ENCODE measurements at places on chromosomes 6 and 20.

- DNase-seq, result no peak
Measured at GRCh38 chr6:150336299-150336698, 32.5 kb upstream of the IYD start.

GRCh38 chr6:89298680-89299465 is 16.2 kb downstream of the GABRR2 start:
- DNase-seq, result no peak

- peak; percentile 69 for DNase-seq
Measured at GRCh38 chr20:23047001-23047737, 2.3 kb downstream of the THBD start.

DNA sequence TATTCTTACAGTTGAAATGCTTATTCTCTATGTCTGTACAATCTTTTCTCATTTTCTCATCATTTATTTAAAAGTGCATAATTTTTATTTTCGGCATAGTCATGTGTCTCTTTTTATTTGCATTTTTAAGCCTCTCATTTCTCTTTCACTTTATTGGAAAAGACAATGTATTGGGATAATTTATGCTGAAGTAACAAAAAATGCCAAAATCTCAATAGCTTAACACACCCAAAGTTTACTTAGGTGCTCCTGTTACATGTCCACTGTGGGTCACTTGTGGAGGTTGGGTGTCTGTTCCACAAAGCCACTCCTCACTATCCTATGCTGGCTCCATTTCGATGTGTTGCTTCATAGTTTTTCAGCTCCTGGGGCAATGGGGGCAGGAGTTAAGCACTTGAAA is 638.7 kb downstream of the CD109 start:
- DNase-seq, result no peak

- DNase-seq, result no peak
Measured at GRCh38 chr6:4401408-4402368, 266.3 kb upstream of the ECI2 start.

GRCh38 chr20:38657390-38657789 is 55.8 kb downstream of the ARHGAP40 start:
- DNase-seq, result no peak

DNA sequence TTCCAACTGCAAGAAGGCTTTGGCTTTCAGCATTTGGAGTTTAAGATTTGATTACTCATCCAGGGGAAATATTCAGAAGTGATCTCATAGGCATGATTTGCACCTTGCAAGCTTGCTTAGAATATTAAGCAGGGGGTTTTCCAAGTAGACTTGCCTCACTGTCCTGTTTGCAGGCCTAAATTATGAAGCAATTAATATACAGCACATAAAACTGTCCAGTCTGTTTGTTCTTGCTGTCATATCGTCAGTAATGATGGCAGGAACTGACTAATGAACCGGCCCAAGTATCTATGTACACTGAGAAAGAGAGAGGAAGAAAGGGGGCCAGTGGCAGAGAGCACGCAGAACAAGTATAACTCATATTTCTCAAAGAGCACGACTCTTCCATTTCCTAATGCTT is 212.5 kb upstream of the SUPT3H start:
- DNase-seq, result no peak

GRCh38 chr6:16635810-16636602 is 125.3 kb downstream of the ATXN1 start:
- DNase-seq, result peak; percentile 65

- DNase-seq, result no peak
Measured at GRCh38 chr6:15596186-15596896, 66.5 kb downstream of the DTNBP1 start.

GRCh38 chr6:45493761-45494160 is 116.0 kb upstream of the SUPT3H start:
- DNase-seq, result no peak

DNA sequence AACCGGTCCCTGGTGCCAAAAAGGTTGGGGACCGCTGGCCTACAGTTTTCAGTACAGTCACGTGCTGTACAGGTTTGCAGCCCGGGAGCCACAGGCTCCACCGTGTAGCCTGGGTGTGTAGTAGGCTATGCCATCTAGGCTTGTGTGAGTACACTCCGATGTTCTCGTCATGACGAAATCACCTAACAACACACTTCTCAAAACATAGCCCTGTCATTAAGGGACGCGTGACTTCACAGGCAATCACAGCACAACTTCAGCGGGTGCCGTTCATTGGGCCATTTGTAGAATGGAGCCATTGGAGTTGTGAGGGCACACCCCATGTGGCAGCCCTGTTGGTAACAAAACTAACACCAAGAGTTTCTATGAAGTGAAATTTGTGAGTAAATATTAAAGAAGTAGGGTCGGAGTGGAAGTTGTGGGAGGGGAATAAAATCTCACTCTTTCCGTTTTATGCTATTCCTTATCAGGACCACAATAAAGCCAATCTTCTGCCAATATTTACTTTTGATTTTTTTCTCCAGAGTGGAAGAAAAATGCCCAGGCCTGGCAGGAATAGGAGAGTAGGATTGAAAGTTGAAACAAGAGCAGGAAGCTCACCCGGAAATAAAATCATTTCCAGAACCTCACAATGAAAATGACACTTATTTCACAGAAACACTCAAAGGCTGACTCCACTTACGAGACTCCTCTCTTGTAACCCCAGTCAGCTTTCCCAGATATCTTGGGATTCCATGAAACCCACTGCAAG is 63.7 kb upstream of the PTPN1 start:
- no peak for DNase-seq

DNA sequence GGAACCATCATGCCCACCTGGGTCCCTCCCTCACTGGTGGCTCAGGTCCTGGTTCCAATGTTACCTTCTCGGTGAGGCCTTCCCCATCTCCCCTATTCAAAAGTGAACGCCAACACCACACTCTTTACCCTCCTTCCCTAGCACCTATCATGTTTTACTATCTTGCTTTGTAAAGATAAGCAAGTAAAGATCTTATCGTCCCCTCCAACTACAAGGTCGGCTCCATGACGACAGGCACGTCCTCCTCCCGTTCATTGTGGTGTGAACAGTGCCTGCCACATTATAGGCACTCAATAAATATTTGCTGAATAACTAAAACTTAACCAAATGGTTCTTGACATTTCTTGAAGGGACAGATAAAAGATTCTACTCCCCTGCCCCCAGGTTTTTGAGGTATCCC is 147.1 kb downstream of the PREX1 start:
- DNase-seq, result no peak

DNA sequence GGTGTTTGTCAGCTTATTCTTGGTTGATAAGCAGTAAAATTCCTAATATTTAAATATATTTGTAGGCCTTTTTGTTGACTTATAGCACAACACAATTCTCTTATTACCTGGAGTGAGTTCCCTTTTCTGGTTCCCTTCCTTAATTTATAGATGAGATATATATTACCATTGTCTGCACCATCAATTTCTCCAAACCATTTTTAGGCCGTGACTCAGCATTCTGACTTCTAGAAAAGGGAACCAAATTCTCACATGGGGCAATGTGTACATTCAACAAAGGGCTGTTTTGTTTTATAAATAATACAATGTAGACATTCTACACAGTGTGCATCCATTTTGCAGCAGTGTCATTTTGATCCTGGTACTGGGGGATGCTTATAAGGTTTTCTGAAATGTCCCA is 52.8 kb downstream of the NCOA7 start:
- DNase-seq, result no peak

- no peak for DNase-seq
Measured at GRCh38 chr6:31405996-31406395, 2.6 kb downstream of the MICA start.

- no peak for DNase-seq
Measured at GRCh38 chr6:105607636-105608621, 205.0 kb upstream of the PREP start.

DNA sequence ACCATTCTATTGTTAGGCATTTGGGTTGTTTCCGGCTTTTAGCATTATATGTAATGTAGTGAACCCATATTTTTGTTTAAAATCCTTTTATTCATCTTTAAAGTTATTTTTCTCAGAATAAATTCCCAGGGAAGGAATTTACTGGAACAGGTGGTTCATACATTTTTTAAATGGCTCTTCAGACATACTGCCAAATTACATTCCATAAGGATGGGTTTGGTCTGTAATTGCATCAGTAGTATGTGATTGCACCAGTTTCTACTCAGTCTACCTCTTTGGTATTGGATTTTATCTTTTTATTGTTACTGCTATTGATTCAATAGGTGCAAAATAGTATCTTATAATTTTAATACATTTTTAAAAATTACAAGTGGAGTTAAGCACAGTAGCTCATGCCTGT is 27.2 kb downstream of the BRPF3 start:
- DNase-seq, result no peak

- DNase-seq, result no peak
Measured at GRCh38 chr6:95208621-95209020, 368.7 kb upstream of the MANEA start.

DNA sequence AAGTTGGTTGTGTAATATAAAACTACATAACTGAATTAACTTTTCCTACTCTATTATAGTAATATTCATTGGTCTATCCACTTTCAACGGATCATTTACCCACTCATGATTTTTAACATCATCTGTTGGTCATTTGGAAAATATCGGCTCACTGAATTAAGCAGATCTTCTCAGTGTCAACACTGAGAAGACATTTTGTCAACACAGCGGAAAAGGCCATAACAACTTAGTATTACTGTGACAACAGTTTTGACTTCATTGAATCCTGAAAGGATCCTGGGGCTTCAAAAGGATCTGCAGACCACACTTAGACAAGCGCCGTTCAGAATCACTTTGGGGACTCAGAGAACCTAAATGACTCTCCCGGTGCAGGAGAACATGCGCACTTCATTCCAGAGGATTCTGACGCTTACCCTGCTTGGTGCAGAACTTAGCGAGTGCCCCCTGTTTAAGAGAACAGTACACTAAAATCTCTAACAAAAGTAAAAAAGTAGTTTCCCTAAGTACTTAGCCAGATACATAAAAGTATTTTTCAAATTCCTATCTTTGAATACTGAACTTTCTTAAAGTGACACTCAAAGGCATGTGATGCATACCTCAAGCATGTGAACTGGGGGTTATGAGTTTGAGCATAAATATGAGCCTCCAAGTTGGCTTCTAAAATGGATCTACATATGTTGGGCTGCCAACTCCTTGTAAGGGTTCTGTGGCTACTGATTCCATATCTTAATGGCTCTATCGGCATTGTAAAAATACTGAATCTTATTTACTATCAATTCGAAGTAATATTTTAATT is 4.0 kb downstream of the ZBTB2 start:
- DNase-seq, result no peak

- no peak for DNase-seq
Measured at GRCh38 chr6:73739096-73739495, 43.1 kb downstream of the CD109 start.
